ENCODE measurements at places on chromosomes 1 and 21.

- DNase-seq, result no peak
Observed at GRCh38 chr1:108130794-108131193, 69.3 kb downstream of the SLC25A24 start.

DNA sequence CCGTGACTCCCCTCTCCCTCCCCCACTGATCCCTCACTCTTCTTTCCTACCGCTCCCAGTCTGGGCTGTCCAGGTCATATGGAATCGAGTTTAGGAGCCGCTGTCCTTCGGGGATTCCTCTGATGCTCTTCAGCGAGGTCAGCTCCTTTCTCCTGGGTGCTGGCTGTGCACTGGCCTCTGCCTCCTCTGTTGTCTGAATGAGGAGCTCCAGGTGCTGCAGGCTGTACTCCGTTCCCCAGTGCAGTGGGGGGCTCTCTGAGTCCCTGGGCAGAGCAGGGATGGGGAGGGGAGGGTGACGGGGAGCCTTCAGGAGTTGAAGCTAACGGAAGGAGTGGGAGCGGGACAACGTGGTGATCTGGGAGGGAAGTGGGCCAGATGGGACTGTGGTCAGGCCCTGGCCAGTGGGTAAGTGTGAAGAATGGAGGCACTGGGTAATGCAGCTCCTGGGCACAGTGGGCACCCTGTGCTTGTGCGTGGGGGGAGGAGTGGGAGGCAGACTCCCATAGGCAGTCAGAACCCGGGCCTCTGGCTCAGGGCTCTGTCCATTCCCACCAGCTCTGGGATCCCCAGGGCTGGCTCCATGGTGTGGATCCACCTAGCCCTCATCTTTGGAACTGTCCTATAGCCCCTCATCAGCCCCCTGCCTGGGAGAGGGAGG lies 59.5 kb upstream of the TLR5 start:
- DNase-seq, result no peak

DNA sequence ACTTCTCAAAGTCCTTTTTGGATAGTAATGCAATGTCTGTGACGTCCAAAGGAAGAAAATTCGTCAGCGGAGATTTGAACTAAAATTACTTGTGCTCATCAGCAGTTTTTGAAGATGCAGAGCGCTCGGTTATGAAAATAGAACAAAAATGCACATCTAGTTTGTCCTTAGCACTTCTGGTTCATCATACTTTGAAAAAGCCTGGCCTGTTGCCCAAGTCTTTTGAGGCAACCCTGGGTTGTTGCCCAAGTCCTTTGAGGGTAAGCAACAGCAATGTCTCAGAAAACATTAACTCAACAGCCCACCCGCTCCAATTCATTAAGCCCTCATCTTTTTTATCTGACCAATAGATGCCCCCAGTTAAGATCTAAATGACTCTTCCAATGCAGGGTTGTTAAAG lies 91.9 kb downstream of the HUNK start:
- DNase-seq, result no peak

DNA sequence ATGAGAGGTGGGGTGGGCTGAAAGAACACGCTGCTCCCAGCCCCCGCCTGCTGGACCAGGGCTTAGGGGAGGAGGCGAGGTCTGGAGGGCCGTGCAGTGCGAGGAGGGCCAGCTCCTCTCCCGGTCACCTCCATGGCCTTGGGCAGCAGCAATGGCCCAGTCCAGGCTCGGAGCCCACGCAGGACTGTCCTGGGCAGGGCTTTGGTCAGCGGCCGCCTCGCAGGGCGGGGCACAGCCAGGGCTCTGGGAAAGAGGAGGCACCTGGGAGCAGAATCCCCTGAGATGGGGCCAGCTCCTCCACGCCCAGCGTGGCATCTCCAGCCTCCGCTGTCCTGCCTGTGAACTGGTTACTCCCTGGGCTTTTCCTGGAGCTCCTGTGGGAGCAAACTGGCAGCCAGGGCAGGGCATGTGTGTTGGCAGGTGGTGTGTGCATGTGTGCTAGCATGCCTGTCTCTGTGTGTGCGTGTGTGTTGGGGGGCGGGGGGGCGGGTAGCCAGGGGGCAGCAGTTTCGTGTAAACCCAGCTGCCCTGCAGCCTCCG lies 27.4 kb downstream of the ARHGEF16 start:
- DNase-seq, result no peak

DNA sequence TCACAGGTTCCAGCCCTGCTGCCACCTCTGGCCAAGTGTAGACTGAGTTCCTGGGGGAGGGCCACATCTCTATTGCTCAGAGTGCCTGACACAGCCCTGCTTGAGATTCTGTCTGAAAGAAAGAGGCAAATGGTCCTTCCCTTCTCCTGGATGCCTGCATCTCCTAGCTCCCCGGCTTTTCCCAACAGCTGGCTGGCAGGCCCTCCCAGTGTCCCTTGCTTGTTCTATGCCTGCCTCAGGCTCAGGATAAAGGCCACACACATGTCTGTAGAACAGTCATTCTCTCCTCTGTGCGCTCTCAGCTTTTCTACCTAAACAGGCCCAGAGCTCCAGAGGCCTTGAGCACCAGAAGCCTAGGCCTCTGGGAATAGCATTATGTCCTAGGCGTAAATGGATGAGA lies 343.4 kb upstream of the USP24 start:
- no peak for DNase-seq

GRCh38 chr1:214615871-214616270 lies 12.9 kb downstream of the CENPF start:
- peak; percentile 51 for DNase-seq
